ENCODE measurements at places on chromosomes 1 and 21. TPM values are rescaled to one million over a fixed set of nuclear protein-coding genes. Genes with fewer than 3 reads are reported as not detected.

- H3K36me3 ChIP-seq, result no peaks in the 10 kb centered on the region
- no peaks in the 10 kb centered on the region for H3K27me3 ChIP-seq
- peak; percentile 81 for DNase-seq
- peaks cover 25% of the 10 kb centered on the region for H3K4me1 ChIP-seq
- peak overlapping the region; percentile 67 for H3K4me3 ChIP-seq
- H3K27ac ChIP-seq, result peak overlapping the region; percentile 88
These were observed 504 bp downstream of the H6PD start for GRCh38 chr1:9235096-9235459.

DNA sequence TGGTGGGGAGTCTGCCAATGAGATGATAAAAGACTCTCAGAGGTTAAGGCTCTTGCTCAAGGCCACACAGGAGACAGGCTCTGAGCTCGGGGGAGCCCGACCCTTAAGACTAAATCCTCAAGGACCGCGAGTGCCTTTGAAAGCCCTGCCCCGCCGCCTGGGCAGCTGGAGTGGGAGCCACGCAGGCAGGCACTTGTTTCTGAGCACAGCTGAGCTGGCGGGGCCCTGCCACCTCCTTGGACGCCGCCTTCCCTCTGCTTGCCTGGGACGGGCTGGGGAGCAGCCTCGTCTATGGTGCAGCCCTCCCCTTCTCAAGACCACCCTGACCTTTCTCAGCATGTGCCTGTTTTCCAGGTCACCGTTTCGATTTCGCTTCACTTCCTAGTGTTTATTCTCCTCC lies 169.3 kb downstream of the CAMTA1 start:
- H3K27me3 ChIP-seq, result no peaks in the 10 kb centered on the region
- H3K4me3 ChIP-seq, result no peak overlapping the region
- H3K4me1 ChIP-seq, result no peaks in the 10 kb centered on the region

DNA sequence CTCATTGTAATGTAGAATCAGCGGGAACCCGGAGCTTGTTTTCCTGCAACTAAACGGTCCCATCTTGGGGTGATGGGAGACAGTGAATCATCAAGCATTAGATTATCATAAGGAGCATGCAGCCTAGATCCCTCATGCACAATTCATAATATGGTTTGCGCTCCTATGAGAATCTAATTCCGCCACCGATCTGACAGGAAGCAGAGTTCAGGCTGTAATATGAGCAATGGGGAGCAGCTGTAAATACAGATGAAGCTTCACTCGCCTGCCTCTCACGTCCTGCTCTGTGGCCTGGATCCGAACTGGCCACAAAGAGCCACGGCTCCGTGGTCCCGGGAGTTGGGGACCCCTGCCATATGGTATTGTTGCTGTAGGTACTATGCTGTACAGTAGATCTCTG lies 1.6 kb downstream of the IFI44 start:
- peak overlapping the region; percentile 58 for H3K4me3 ChIP-seq
- H3K27me3 ChIP-seq, result no peaks in the 10 kb centered on the region
- peak; percentile 15 for DNase-seq
- peaks cover 18% of the 10 kb centered on the region for H3K4me1 ChIP-seq

Gene C1QA
- not detected for total RNA-seq

Gene MPZL1
- 27.7 TPM for total RNA-seq
